ENCODE measurements at places on chromosomes 12 and 14. TPM values are rescaled to one million over a fixed set of nuclear protein-coding genes. Genes with fewer than 3 reads are reported as not detected.
A peak's percentile ranks its signal among the peaks of the same experiment; 100 is the strongest.

Gene P2RX2
- total RNA-seq = not detected

DNA sequence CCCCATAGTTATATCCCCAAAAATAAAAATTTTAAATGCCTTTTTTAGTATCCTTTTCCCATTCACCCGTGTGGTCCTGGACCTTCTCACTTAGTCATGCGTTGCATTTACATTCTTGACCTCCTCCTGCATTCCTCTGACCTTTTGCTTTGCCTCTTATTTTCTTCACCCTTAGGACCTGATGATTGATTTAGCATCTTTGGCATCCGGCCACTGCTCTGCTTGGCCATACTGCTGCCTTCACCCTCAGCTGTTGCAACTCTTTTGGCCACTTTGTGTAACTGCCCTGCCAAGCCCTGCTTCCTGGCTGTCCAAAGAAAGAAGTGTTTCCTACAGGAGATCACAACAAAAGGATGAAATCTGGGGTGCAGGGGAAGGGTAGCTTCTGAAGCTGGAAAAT lies 48.8 kb upstream of the SLC38A4 start:
- no peak for DNase-seq

- no peak for DNase-seq
Observed at GRCh38 chr14:28952666-28953065, 186.1 kb downstream of the FOXG1 start.

DNA sequence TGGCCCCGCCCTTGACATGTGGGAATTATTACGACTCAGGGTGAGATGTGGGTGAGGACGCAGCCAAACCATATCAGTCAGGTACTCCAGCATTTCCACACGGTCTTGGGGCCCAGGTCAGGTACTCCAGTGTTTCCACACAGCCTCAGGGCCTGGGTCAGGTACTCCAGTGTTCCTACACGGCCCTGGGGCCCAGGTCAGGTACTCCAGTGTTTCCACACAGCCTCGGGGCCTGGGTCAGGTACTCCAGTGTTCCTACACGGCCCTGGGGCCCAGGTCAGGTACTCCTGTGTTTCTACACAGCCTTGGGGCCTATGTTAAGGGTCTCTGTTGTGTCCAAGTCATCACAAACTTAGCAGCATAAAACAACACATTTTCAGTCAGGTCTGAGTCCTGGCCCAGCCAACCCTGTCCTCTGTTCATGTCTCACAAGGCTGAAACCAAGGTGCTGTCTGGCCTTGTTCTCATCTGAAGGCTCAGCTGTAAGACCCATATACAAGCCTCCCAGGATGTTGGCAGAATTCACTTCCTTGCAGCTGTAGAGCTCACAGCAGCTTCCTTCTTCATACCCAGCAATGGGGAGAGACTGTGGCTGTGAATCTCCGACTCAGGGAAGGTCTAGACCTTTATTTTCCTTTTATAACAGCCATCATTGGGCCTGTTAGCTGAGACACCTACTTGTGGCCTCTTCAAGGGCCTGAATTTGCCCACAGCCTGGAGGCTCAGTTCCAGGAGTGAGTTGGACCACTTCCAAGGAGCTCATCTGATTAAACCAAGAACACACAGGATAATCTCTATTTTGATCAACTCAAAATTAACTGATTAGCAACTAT lies 107.6 kb upstream of the SFSWAP start:
- DNase-seq = no peak

- no peak for DNase-seq
Observed at GRCh38 chr12:82872088-82872487, 185.4 kb downstream of the TMTC2 start.

DNA sequence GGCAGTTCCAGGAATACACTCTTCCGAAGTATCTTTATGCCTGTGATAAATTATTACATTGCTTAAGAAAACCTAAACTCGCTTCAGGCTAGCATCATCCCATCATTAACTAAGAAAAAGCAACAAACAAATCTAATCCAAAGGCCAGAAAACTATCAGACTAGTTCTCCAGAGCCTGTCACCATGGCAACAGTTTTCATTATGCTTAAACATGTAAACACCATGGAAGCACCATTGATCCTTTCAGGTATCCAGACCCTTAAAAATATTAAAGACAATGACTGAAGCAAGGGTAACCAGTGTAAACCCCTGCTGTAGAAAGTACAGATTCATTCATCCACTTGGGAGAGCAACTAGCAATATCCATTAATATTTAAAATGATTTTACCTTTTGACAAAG lies 9.8 kb downstream of the DAD1 start:
- no peak for DNase-seq

Gene CCDC198
- 1.5 TPM for total RNA-seq

DNA sequence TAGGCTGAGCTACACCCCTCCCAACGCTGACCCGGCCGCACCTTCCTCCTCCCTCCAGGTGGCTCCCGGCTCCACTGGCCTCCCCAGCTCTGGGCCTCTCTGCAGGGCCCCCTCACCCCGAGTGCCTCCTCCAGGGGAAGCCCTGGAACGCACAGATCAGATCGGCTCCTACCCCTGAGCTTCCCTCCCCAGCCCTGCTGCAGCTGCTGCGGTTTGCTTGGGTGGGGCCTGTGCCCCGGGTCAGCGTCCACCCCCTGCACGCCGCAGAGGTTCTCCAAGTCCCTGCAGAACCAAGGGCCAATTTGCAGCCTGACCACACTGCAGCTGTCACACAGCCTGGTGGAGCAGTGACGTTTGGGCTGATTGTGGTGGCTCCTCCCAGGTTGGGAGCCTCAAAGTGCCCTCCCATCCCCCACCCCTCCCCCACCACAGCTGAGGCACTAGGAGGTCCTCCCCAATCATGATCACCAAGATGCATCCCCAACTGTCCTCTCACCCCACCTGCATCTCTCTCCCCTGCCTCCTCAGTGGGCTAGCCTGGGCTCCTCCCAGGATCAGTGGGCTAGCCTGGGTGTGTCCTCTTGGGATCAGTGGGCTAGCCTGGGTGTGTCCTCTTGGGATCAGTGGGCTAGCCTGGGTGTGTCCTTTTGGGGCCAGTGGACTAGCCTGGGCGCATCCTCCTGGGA lies 12.8 kb upstream of the FBRSL1 start:
- no peak for DNase-seq

DNA sequence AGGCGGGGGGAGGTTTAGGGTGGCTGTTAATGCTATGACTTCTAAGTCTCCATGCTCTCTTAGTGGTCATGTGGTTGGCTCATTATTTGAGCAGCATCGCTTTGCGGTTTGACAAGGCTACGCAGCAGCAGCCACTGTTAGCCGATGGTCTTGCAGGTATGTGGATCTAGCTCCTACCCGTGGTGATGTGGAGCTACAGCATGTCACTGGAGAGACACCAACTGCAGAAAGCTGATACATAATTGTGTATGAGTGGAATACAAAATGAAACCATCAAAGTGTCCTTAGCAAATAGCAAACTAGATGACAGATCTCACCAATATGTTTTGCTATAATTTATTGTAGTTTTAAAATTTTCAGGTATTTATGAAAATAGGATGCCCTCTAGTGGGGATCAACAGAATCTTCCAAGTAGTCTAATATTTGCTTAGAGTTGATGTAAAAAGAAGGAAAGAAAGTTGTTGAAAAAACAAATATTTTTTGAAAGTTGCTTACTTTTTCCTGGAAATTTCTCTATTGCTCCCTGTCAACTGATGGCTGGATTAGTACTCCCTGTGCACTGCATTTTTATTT lies 94.9 kb downstream of the NAV3 start:
- peak; percentile 66 for DNase-seq

- no peak for DNase-seq
Observed at GRCh38 chr14:96274543-96274942, 18.5 kb downstream of the BDKRB1 start.

GRCh38 chr14:77024171-77024691 lies 4.3 kb downstream of the IRF2BPL start:
- no peak for DNase-seq

Gene ASB8
- total RNA-seq = 25.1 TPM

Gene ART4
- total RNA-seq = 5.9 TPM

GRCh38 chr14:30193845-30194501 lies 266.3 kb upstream of the PRKD1 start:
- no peak for DNase-seq

- no peak for DNase-seq
Observed at GRCh38 chr14:90613997-90614396, 202.2 kb downstream of the TTC7B start.

DNA sequence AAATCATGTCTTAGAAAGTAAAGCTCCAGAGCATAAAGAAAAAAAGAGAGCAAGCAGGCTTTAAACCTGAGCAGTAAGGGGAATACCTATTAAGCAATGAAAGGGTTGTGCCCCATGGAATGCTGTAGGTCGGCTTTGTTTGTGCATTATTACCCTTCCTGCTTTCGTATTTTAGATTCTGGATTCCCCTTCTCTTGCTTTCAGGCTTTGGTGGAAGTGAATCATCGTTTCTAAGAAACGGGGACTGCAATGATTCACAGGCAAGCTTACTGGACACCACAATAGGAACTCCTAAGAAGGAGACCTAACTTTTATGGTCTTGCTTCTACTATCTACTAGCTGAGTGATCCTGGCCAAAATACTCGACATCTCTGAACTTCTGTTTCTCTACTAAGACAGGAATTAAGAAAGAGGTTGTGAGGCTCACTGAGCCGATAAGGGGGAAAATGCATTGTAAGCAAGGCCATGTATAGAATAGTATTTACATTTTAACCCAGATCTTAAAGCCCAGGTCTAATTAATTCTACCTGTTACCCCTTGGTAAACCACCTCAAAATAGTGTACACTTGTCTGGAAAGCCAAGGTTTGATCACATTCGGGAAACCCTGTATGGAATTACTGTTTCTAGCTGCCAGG lies 1.2 kb upstream of the BMAL2 start:
- DNase-seq = no peak

Gene DHRS2
- not detected for total RNA-seq

DNA sequence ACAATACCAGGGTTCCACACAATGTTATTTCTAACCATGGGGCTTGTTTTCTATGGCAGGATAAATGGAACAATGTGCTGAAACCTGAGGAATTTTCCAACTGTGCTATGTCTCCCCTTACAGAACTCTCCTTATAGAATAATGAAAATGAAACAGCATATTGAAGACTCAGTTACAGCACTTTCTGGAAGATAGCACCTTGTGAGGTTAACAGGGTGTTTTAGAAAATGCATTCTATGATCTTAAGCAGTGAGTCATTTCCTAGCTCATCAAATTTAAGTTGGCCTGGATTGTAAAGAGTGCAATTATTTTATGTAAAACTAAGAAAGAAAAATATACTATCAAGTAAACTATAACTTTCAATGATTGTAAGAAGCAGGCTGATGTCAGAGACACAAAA lies 60.1 kb upstream of the CNTN1 start:
- DNase-seq = no peak

DNA sequence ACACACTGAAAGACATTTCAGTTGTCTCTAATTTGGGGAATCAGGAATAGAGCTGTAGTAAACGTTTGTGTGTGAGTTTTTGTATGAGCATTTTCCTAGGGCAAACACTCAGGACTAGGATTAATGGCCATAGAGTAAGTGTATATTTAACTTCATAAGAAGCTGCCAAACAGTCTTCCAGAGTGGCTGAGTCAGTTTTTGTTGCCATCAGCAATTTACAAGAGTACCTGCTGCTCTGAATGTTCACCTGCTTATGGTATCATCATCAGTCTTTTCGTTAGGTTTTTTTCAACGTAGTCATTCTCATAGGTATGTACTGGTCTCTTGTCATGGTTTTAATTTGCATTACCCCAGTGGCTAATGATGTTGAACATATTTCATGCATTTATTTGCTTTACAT lies 30.6 kb upstream of the TRHDE start:
- DNase-seq = no peak

Gene SYCP3
- total RNA-seq = not detected

DNA sequence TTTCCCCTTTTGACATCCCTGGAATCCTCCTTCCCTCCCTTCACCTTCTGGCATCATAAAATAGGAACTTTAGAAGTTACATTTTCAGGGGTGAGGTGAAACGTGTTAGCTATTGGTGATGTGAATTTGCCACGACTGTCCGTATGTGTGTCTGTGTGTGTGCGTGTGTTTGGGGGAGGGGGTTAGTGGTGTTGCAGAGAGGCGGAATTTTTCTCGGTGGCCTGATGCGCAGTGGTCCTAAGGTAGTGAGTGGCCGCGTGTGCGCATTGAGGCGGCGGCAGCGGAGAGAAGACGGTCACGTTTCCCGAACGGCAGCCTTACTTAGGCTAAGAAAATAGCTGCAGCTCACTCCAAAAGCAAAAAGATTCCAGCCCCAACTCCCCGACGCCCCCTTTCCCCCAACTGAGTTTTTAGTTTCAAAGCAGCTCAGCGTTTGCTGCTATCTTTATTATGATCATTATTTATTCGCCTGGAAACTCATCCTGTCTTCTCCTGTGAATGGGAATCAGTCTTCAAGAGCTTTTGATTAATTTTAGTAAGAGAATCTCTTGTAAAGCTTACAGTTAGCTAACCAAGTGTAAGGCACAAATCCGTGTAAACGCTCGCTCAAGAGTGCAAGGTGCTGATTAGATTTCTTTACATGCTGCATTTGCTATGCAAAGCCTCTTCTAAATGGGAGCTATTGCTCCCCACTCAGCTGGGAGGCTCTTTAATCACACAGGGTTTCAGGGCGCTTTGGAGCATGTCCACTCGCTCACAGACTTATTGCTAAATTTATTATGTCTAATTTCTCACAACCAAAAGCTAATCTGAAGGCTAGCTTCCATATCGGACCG lies 4.7 kb downstream of the FLRT2 start:
- DNase-seq = no peak

DNA sequence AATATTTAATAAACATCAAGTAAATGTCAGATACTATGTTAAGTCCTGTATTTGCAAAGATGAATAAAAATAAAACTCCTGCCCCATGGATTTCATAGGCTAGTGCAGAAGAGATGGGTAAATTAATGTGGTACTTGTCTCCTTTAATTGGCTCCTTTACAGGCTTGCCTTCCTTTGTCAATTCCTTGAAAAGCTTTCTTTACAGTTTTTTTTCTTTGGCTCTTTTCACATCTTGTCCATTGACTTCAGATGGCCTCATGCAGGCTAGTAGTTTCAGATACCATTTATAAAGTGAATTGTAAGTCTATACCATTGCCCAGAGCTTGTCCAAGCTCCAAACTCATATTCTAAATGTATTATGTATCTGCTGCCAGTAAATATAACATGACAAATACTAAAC lies 128.7 kb upstream of the GARIN2 start:
- DNase-seq = no peak

- no peak for DNase-seq
Observed at GRCh38 chr14:20409226-20409625, 4.1 kb downstream of the TEP1 start.

DNA sequence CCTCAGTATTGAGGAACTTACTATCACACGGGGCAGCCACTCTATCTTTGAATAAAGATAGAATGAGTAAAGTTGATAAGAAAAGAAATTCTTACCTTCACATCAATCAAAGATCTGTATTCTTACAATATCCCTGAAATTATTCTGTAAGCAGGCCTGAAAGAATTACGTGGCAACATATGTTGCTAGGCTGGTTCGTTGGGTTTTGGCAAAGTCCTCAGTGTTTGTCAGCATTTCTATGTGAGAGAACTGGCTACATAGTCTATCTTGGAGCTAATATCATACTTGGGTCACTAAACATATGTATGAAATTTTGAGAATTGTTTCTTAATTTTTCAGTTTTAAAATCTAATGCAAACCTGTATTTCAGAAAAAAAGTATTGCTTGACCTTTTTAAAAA lies 412.2 kb upstream of the GARIN6 start:
- no peak for DNase-seq

Gene WDHD1
- 3.1 TPM for total RNA-seq

Gene CEBPE
- total RNA-seq = not detected

Gene ING4
- 52.5 TPM for total RNA-seq

All from tibial nerve (tissue), 4 donors.